HS-5 (cell line): ENCODE measurements at places on chromosomes 6 and 20.

GRCh38 chr6:105428342-105428957 lies 25.6 kb upstream of the PREP start:
- peak; percentile 65 for DNase-seq

DNA sequence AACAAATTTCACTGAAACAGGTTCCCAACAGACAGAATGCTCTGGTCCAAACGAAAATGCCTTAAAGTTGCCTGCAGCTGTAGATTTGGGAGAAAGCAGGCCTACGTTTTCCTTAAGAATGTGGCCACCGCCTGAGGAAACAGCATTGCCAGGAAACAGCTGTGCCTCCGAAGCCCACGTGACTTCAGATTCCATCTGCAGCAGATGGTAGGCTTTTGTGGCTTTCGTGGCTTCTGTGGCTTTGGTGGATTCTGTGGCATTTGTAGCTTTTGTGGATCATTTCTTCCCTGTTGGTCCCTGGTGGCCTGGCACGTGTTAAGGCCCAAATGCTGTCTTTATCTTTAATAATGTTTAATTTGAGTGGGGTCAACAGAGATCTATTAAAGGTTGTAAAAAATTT lies 222.9 kb downstream of the TTLL2 start:
- no peak for DNase-seq

GRCh38 chr6:146595972-146596731 lies 2.6 kb upstream of the ADGB start:
- no peak for DNase-seq

DNA sequence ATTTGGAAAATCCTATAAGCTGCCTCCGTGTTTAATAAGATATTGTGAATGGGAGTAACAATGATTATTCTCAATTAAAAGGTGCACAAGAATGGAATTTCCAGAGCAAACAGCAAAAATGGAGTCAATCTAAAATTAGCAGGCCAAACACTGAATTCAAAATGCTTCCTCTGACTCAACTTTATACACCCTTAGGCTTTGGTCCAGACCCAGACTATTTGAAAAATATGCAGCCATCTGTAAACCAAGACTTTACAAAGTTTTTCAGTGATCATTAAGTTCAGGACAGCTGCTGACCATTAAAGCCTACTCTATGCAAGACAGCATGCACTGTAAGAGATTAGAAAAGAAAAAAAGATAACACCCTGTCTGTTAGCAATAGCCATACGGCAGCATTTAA lies 39.4 kb upstream of the CCN6 start:
- no peak for DNase-seq

DNA sequence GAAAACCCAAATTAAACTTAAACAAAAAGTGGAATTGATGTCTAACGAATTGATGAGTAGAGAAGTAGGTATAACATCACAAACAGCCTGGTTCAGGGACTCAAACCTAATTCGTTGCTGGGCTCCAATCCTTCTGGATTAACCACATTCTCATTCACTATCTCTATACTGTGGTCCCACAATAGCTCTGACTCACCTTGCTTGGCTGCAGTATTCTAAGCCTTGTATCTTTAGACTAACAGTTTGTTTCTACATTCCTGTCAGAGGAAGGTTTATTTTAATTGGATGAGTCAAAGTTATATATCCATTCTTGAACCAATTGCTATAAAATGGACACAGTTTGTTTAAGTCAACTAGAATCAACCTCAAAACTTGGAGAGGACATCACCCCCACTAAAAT lies 530.5 kb upstream of the PTCHD4 start:
- DNase-seq, result no peak

- DNase-seq, result no peak
These were observed 14.3 kb downstream of the POU3F2 start for GRCh38 chr6:98848539-98849242.

DNA sequence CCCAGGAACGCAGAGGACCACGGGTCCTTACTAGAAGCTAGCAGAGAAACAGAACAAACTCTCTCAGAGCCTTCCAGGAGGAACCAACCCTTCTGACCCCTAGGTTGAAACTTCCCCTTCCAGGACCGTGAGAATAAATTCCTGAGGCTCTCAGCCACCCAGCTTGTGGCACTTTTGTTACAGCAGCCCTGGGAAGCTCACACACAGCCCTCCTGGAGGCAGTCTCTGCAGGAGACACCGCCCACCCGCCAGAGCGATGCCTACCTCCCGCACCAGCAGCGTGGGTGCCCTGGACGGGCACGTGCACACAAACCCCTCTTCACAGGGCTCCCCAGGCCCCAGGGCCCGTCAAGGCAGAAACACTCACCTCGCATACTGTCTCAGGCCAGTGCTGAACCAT lies 4.2 kb downstream of the RNASET2 start:
- no peak for DNase-seq
